Fibroblast of skin of back (primary cell): ENCODE measurements at places on chromosomes 7 and 10.

GRCh38 chr7:158416283-158416933, 171.2 kb downstream of the PTPRN2 start:
- DNase-seq = no peak

GRCh38 chr7:123935436-123936381, 10.7 kb downstream of the SPAM1 start:
- DNase-seq = no peak

- no peak for DNase-seq
These were observed 78.4 kb downstream of the IQUB start for GRCh38 chr7:123455965-123456470.

DNA sequence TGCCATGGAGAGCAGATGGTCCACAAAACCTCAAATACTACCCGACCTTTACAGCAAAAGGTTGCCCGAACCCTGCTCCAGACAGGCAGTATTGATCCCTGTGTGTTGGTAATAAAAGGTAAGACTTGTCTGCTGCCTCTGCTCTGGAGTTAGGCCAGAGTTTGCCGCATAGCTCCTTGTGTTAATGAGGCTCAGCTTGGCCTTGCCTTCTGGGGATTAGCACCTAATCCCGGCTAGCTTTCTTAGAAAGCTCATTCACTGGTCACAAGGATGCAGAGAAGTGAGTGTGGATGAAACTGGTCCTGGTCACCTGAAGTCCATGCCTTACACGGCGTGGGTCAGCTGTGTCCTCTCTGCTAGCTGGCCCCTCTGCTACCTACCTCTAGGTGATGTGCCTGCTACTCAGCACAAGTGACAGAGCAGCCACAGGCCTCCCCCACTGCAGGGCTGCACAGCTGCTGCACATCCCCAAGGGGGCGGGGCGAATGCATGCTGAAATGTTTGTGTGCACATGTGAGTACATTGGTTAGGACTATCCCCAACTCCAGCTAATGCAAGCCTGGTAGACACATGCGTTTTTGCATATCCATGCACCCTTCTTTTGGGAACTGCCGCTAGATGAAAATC, 31.7 kb upstream of the SYPL1 start:
- DNase-seq = no peak

GRCh38 chr7:25596443-25596842, 368.2 kb upstream of the NPVF start:
- no peak for DNase-seq

DNA sequence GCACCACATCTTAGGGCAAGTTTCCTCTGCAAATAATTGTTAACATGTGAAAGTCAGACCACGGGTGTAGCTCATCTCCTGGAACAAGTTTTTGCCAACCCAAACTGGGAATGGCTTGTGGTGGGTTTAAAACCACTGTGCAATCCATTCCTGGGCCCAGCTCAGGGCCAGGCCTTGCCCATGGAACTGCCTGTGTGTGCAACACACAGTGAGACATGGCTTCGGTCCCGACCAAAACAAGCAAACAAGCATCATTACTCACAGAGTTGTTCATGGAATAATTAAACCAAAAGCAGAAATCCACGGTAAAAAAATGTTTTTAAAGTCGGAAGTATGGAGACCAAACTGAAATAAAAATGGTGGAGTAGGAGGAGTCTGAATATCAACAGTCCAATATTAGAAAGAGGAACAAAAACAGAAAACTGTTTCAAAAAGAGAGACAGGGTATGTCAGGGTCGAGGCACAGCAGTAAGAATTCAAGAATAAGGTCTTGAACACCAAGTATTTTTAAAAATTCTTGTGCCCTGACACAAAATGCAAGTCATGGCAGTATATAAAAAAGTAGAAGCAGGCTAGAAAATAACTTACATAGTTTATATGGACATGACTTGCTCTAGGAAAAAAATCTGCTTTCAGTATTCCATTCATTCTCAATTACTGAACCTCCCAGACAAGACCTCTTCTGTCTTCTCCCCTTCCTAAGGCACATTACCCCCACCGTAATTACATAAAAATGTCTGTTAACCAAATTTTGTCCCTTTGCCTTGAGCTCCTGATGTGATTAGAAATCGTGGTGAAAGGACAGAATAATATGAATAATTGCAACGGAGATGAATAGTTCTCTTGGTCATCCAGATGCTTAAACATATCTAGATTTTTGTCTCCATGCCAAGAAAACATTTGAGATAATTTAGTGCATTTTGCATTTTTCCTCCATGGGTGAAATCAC, 88.4 kb downstream of the FAS start:
- DNase-seq = peak; percentile 76

DNA sequence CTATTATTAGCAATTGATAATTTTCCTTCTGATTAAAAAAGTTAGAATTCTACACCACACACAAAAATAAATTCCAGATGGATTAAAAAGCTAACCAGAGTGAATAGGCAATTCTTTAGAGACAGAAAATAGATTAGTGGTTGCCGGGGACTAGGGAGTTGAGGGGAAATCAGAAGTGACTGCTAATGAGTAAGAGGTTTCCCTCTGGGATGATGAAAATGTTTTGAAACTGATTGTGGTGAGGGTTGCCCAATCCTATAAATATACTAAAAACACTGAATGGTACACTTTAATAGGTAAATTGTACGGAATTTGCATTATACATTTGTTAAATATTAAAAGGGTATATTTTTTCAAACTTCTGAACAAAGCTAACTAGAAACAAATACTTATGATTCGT, 214.9 kb downstream of the GPAM start:
- no peak for DNase-seq

DNA sequence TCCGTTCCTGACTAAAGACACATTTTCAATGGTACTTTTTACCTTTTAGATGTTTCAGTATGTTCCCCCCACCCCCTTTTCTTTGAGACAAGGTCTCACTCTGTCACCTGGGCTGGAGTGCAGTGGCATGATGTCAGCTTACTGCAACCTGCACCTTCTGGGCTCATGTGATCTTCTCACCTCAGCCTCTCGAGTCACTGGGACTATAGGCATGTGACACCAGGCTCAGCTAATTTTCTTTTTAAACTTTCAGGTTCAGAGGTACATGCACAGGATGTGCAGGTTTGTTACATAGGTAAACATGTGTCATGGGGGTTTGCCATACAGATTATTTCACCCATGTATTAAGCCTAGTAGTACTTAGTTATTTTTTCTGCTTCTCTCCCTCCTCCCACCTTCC, 99.3 kb upstream of the RPA3 start:
- no peak for DNase-seq

GRCh38 chr7:99837649-99838361, 10.0 kb downstream of the CYP3A43 start:
- no peak for DNase-seq

DNA sequence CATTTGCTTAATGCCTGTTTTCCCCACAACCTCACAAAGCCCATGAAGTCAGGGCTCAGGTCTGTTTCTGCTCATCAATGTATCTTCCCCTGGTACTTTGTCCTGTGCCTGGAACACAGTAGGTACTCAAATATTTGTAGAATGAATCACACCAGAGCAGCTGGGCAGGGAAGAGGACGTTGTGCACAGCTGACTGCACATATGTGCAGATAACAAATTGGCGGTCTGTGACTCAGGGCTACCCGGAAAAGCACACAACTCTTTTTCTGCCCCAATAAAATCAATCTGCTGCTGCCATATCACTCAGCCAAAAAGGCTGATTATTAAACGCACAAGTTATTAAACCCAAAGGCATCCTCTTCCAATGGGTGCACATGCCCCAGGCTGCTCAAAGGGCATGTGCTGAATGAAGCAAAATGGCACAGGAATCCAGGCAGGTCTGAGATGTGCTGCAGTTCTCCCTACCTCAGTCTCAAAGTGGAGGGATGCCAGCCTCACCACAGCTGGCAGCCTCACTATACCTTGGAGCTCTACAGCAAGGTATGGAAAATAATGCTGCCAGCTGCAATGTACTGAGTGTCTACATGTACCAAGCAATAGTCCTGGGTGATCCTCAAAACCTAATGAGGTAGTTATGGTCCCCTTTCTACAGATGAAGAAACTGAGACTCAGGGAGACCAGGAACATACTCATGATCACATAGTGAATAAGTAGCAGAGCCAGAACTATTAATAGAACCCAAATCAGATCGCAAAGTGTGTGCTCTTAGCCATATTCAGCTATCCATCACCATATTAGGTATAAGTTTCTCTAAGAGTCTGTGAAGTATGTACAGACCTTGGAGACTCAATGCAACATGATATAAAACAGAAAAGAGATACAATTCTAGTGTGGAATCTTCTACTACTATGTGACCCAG, 43.4 kb downstream of the SORBS1 start:
- peak; percentile 30 for DNase-seq

GRCh38 chr7:51374936-51375335, 58.3 kb upstream of the COBL start:
- DNase-seq = no peak

- DNase-seq = peak; percentile 75
These were observed 924 bp downstream of the BMPR1A start for GRCh38 chr10:86757113-86757972.

DNA sequence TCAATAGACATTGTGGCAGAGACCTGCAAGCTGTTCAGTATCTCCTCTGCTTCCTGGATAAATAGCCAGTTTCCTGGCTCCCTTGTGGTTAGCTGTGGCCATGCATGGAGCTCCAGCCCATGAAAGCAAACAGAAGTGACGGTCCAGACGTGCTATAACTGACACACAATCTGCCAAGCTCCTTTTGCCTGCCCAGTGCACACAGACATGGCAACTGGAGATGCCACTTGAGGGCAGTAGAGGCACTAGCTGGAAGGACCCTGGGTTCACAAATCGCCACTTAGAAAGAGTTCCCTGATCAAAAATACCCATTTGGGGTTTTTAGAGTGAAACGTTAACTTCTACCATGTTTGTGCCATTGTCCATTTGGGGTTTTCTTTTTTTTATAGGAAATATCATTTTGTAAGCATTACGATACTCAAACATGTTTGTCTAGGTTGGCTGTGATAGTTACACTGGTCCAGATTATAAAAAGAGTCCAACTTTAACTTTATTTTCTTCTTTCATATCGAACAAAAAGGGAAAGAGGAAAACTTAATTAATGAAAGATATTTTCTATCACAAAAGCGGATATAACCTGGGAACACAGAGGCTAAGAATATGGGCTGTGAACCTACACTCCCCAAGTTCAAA, 31.3 kb downstream of the KIN start:
- peak; percentile 27 for DNase-seq

DNA sequence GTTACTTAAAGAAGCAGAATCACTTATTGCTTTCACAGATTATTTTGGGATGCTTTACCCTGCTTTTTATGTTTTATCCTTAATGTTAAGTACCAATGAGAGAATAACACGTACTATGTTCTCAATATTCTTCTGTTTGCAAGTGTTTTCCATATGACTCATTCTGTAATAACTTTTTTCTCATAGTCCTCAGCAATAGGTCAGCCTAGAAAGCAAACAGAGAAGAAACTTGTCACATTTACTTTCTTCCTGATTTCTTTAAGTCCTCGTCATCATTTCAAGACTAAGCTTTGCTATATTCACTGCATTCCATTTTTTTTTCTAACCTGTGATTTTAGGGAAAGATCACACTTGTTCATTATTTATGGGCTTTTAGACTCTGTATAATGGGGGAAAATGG, 6.8 kb upstream of the AGR2 start:
- peak; percentile 80 for DNase-seq

DNA sequence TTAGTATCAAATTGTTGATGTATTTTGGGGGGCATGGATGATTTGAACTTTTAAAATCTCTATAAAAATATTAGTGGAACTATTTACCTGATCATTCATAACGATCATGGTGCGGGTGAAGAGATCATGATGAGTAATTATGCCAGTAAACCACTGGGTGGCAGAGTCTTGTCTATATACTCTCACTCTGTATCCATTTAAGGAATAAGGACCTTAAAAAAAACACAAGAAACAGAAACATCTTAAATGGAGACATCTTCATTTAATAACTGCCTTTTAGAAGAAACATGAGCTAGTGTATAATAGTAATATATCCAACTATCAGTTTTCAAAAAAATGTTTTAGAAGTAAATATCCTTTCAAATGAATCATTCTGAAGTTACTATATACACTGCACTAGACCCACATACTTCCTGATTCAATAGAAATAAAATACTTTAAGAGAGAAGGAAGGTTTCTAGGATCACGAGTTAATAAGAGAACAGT, 84.0 kb downstream of the NRBF2 start:
- peak; percentile 65 for DNase-seq

GRCh38 chr10:78458983-78459638, 425.4 kb downstream of the RPS24 start:
- peak; percentile 80 for DNase-seq

GRCh38 chr10:35641676-35642034, 441 bp downstream of the FZD8 start:
- peak; percentile 49 for DNase-seq

- DNase-seq = no peak
These were observed 82.8 kb downstream of the ORC5 start for GRCh38 chr7:104124893-104125477.

DNA sequence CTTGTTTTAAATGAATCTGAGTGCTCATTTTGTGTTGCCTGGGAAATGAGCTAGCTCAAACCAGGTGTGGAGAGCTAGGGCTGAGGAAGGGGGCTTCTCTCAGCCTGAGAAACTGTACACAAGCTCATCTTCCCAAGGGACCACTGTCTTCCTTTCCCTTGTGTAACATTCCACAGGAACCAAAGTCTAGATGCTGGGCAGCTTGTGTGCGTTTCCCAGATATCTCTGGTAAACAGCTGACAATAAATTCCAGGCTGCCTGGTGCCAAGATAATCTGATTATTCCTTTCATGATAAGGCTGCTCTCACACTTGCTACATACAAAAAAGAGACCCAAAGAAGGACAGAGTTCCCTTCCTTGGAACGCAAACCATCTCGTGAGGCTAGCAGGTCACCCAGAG, 33.1 kb upstream of the MKLN1 start:
- DNase-seq = no peak

- no peak for DNase-seq
These were observed 162.9 kb upstream of the SMIM30 start for GRCh38 chr7:113281223-113281622.

- DNase-seq = no peak
These were observed 208.7 kb upstream of the POM121L12 start for GRCh38 chr7:52826515-52827265.

GRCh38 chr7:83210479-83210878, 47.8 kb upstream of the PCLO start:
- no peak for DNase-seq

GRCh38 chr7:24728121-24728500, 29.2 kb downstream of the GSDME start:
- DNase-seq = no peak

- DNase-seq = no peak
These were observed 492 bp downstream of the COG5 start for GRCh38 chr7:107563081-107563774.

GRCh38 chr10:12834116-12834665, 167.3 kb downstream of the CCDC3 start:
- no peak for DNase-seq

DNA sequence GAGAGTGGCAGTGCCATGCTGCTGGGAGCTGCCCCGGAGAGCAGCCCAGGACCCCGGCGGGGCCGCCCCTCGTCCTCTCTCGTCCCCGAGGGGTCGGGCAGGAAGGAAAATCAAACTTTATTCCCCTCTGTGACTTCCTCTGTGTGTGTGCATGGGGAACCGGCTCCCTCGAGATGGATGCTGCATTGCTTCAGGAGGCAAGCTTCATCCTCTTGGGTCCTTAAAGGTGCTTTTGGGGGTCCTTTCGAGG, 726 bp downstream of the MCU start:
- no peak for DNase-seq

GRCh38 chr7:7617550-7617949, 23.0 kb upstream of the UMAD1 start:
- no peak for DNase-seq

- no peak for DNase-seq
These were observed 67.2 kb upstream of the DGKI start for GRCh38 chr7:137913985-137914384.
